ENCODE measurements at places on chromosomes 2 and 18. TPM values are rescaled to one million over a fixed set of nuclear protein-coding genes. Genes with fewer than 3 reads are reported as not detected.

DNA sequence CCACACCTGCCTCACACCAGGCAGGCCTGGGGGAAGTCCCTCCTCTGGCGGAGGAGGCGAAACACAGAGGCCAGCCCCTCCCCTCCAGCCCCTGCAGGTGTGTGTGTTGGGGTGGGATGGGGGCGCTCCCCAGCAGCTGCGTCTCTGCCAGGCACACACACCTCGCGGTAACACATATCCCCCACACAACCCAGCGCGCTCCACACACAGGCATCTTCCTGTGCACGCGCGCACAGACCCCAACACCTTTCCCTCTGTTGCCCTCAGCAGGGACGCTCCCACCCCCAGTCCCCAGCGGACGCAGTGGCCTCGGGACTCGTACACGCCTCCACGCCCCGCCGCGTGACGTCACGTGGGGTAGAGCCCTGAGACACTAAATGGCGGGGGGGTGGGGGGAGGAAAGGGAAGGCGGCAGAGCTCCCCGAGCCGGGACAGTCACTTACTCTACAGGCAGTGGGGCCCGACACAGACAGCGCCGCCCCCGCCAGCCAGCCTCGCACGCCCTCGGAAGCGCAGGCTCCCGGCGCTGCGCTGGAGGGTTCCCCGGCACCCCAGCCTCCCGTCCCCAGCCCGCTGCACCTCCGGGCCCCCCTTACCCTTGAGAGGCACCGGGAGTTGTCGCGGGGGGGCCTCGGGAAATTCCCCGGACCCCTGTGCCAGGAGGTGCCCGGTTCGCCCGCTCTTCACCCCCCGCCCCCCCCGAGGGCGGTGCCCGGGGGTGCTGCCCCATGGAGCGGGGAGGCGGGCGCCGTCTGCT is at the start of gene WNT10A:
WNT10A (plus strand) TSS at position 751 of the 757 bp plus-strand sequence. CDS start 144 bp downstream, outside the sequence.
- H3K27me3 ChIP-seq, result peaks cover 76% of the 10 kb centered on the region
- H3K4me3 ChIP-seq, result no peak within 1 kb of the TSS
- no peaks in the 10 kb centered on the region for H3K36me3 ChIP-seq
- no peak within 1 kb of the TSS for H3K27ac ChIP-seq

GRCh38 chr2:212276813-212277212 is 261.8 kb downstream of the ERBB4 start:
- no peak overlapping the region for H3K27ac ChIP-seq
- no peak overlapping the region for H3K4me3 ChIP-seq
- H3K36me3 ChIP-seq, result no peaks in the 10 kb centered on the region

DNA sequence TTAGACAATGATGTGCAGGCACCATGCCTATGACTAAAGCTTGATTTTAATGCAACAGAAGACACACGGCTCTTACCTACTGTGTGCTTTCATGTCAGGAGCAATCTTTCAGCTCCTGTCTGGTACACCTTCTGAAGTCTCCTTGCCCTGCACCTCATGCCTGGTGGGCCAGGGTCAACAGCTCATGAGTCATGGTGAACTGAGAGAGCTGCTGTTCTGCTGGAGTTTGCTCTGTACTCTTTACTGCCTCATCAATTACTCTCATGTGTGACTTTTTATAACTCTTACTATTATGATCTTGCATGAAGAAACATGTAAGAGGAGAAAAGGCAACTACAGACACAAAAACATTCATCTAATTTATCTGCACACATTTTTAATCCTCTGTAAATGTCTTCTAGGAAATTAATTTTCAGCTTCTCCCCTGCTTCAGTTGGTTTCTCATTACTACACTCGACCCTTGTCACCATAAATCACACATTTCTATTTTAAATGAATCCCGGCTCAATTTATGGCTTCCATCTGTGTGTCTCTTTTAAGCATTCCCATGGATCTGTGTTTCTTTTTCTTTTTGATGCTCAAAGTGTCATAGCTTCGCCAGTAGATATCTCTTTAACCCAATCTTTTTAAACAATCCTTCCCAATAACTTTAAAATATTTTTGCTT is 9.7 kb downstream of the SERPINB7 start:
- peaks cover 9% of the 10 kb centered on the region for H3K4me1 ChIP-seq
- DNase-seq, result no peak
- H3K36me3 ChIP-seq, result no peaks in the 10 kb centered on the region
- H3K27ac ChIP-seq, result no peak overlapping the region

- no peaks in the 10 kb centered on the region for H3K27me3 ChIP-seq
- no peak overlapping the region for H3K4me3 ChIP-seq
- H3K4me1 ChIP-seq, result no peaks in the 10 kb centered on the region
- DNase-seq, result no peak
- no peak overlapping the region for H3K27ac ChIP-seq
Measured at GRCh38 chr2:2577407-2577831, 246.3 kb upstream of the MYT1L start.

MC5R gene
- not detected for total RNA-seq

CRYGD gene
- total RNA-seq, result not detected

- no peak overlapping the region for H3K27ac ChIP-seq
- H3K36me3 ChIP-seq, result no peaks in the 10 kb centered on the region
- H3K4me1 ChIP-seq, result peaks cover 1% of the 10 kb centered on the region
- no peak for DNase-seq
Measured at GRCh38 chr2:109203246-109204011, 74.4 kb downstream of the SH3RF3 start.

- no peak for DNase-seq
- H3K27me3 ChIP-seq, result peaks cover 4% of the 10 kb centered on the region
- no peak overlapping the region for H3K27ac ChIP-seq
- no peak overlapping the region for H3K4me3 ChIP-seq
Measured at GRCh38 chr2:203875471-203875870, 7.9 kb downstream of the CTLA4 start.

- DNase-seq, result no peak
- H3K27ac ChIP-seq, result no peak overlapping the region
- no peaks in the 10 kb centered on the region for H3K27me3 ChIP-seq
- H3K4me1 ChIP-seq, result no peaks in the 10 kb centered on the region
- H3K36me3 ChIP-seq, result no peaks in the 10 kb centered on the region
Measured at GRCh38 chr2:118678985-118679384, 168.5 kb downstream of the EN1 start.

GPR35 gene
- 0.33 TPM for total RNA-seq

DNA sequence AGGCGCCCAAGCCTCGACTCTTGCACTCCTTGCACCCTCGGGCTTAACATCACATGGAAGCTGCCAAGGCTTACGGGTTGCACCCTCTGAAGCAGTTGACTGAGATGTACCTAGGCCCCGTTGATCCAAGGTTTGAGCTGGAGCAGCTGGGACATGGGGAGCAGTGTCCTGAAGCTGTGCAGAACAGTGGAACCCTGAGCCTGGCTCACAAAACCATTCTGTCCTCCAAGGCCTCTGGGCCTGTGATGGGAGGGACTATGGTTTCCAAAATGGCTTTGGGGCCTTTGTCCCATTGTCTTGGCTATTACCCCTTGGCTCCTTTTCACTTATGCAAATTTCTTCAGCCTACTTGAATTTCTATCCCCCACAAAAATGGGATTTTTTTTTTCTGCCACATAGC is 454.0 kb downstream of the PIK3C3 start:
- H3K27ac ChIP-seq, result no peak overlapping the region
- H3K36me3 ChIP-seq, result no peaks in the 10 kb centered on the region
- no peaks in the 10 kb centered on the region for H3K27me3 ChIP-seq
- H3K4me3 ChIP-seq, result no peak overlapping the region
- H3K4me1 ChIP-seq, result no peaks in the 10 kb centered on the region
- DNase-seq, result no peak

DNA sequence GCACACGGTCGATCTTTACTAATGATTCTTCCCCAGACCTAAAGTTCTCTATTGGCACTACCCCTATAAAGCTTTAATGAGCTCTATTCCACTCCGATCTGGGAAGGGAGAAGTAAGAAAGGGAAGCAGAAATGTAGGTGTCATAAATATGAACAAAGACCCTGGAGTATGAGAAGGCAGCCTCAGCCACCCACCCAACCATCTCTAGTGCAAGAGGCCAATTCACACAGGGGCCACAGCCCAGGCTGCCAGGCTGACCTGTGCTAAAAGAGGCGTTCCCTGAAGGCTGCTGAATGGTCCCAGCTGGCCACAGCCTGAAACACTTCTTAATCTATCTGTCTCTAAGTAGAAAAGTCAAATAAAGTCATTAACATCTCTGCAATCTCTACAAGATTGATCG is 60.1 kb upstream of the ACTR3 start:
- no peak for DNase-seq
- no peaks in the 10 kb centered on the region for H3K4me1 ChIP-seq
- no peaks in the 10 kb centered on the region for H3K27me3 ChIP-seq
- no peak overlapping the region for H3K27ac ChIP-seq

RETREG2 gene
- 59.5 TPM for total RNA-seq

- H3K4me1 ChIP-seq, result no peaks in the 10 kb centered on the region
- no peak overlapping the region for H3K4me3 ChIP-seq
- no peaks in the 10 kb centered on the region for H3K27me3 ChIP-seq
- H3K36me3 ChIP-seq, result no peaks in the 10 kb centered on the region
- H3K27ac ChIP-seq, result no peak overlapping the region
- DNase-seq, result no peak
Measured at GRCh38 chr2:866009-866680, 84.5 kb upstream of the SNTG2 start.

DNA sequence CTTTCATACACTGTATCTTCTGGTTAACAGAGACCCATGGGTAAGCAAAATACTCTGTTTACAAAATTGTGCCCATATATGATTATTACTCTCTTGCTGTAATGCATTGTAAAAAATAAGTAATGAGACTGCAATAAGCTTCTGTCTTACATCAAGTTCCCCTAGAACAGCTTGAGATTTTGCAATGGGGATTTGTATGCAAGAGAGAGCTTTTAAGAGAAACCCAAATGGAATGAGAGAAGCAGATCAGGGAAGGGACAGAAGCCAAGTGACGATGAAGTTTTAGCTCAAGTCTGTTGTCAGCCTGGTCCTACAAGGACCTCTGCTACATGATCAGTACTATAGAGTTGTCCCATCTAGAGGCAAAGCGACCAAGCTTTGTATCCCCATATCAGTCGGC is 218.1 kb upstream of the VWC2L start:
- no peak overlapping the region for H3K4me3 ChIP-seq
- no peaks in the 10 kb centered on the region for H3K36me3 ChIP-seq
- no peaks in the 10 kb centered on the region for H3K27me3 ChIP-seq
- DNase-seq, result no peak

CRYBA2 gene
- not detected for total RNA-seq

DNA sequence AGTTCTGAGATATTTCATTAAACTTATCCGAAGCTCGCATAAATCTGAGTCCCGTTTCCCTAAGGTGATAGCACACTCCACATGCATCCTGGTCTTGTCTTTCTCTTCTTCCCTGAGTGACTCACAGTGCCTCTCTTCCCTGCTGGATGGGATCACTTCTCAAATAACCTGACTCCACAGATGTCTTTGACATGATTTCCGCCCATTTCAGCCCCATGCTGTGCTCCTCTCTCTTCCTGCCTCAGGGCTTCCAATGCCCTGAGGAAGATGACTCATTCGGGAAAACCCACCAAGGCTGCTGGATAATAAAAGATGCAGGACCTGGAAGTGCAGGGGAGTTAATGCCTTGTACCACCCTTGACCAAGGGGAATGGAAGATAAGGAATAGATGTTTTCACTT is 441.7 kb upstream of the SOX11 start:
- no peaks in the 10 kb centered on the region for H3K27me3 ChIP-seq
- H3K4me3 ChIP-seq, result no peak overlapping the region
- H3K36me3 ChIP-seq, result no peaks in the 10 kb centered on the region
- no peak for DNase-seq
- no peak overlapping the region for H3K27ac ChIP-seq

- no peaks in the 10 kb centered on the region for H3K36me3 ChIP-seq
- DNase-seq, result no peak
- H3K27me3 ChIP-seq, result no peaks in the 10 kb centered on the region
- peaks cover 51% of the 10 kb centered on the region for H3K4me1 ChIP-seq
- H3K27ac ChIP-seq, result peak overlapping the region; percentile 98
Measured at GRCh38 chr2:203681978-203682377, 24.5 kb upstream of the CD28 start.

DNA sequence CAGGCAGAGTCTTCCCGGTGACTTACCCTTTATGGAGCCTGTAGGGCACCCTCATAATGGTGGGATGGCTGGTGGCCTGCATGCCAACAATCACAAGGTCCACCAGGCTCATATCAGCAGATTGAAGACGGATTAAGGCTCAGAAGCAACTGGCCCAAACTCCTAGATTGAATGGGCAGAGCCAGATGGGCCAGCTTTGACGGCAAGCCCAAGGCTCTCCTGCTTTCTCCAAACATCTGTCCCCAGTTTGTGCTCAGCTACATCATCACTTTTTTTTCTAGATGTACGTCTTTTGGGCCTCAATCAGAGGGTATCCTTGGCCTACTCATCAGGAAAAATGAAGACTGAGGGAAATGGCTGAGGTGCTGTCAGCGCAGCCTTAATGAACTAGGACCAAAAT is 114.6 kb downstream of the VIT start:
- no peak overlapping the region for H3K27ac ChIP-seq
- no peak for DNase-seq
- no peaks in the 10 kb centered on the region for H3K36me3 ChIP-seq
- H3K27me3 ChIP-seq, result no peaks in the 10 kb centered on the region
- no peaks in the 10 kb centered on the region for H3K4me1 ChIP-seq
- H3K4me3 ChIP-seq, result no peak overlapping the region

- no peaks in the 10 kb centered on the region for H3K36me3 ChIP-seq
- H3K4me1 ChIP-seq, result no peaks in the 10 kb centered on the region
- no peak for DNase-seq
- no peaks in the 10 kb centered on the region for H3K27me3 ChIP-seq
Measured at GRCh38 chr2:6214471-6214870, 522.3 kb downstream of the SOX11 start.

DNA sequence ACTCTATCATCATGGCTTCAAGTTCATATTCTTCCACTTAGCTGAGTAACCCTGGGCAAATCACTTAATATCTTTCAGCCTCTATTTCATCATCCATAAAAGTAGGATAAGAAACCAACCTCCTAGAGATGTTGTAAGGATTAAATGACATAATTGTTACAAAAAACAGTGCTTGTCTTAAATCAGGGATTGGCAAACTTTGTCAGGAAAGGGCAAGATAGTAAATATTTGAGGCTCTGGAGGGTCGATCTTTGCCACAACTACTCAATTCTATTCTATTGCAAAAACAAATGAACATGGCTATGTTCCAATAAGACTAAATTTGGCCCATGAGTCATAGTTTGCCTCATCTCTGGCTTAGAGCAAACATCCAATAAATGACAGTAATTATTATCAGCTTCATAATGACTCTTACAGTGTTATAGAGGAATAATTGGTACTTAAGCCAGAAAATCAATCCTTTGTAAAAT is 184.7 kb downstream of the SATB2 start:
- H3K36me3 ChIP-seq, result no peaks in the 10 kb centered on the region
- no peak overlapping the region for H3K27ac ChIP-seq
- H3K27me3 ChIP-seq, result no peaks in the 10 kb centered on the region
- no peak overlapping the region for H3K4me3 ChIP-seq
- H3K4me1 ChIP-seq, result no peaks in the 10 kb centered on the region

GRCh38 chr18:37483984-37484819 is 81.4 kb downstream of the CELF4 start:
- no peaks in the 10 kb centered on the region for H3K36me3 ChIP-seq
- no peak for DNase-seq
- peaks cover 2% of the 10 kb centered on the region for H3K27me3 ChIP-seq
- no peak overlapping the region for H3K27ac ChIP-seq

Data from endothelial cell of umbilical vein (primary cell).